Ascending aorta (tissue), 2 donors: ENCODE measurements at places on chromosomes 5 and 9.

DNA sequence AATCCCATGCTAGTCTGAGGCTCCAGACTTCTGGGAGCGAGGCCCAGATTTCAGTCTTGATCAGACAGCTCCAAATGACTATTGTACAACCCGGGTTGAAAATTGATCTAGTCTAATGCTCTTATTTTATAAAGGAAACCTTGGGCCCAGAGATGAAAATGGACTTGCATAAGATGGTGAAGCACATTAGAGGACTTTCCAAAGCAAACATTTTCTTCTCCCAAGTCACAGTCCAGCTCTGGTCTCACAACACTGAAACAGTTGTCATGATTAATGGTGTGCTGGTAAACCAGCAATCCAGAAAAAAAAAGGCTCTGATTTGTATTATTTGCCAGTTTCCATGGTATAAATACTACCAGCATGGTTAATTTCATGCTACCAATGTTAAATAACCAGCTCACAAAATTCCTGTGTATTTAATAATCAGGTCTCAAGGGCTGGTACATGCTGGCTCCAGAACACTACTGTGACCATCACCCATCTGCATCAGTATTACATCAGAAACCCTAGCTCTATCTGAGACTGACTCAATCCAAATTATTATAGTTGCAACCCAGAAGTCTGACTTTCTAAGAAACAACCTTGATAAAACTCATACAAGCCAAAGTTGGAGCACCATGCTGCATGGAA is 32.5 kb upstream of the ABLIM3 start:
- no peak for DNase-seq

- peak; percentile 21 for DNase-seq
Observed at GRCh38 chr5:56161439-56161823, 71.7 kb downstream of the ANKRD55 start.

GRCh38 chr9:73565833-73566465 is 414.3 kb downstream of the ANXA1 start:
- no peak for DNase-seq

GRCh38 chr5:96768708-96769251 is 39.0 kb downstream of the ERAP1 start:
- DNase-seq, result no peak

GRCh38 chr5:111741278-111741677 is 15.7 kb downstream of the NREP start:
- DNase-seq, result no peak

GRCh38 chr9:6055216-6055615 is 39.8 kb upstream of the RANBP6 start:
- DNase-seq, result no peak

DNA sequence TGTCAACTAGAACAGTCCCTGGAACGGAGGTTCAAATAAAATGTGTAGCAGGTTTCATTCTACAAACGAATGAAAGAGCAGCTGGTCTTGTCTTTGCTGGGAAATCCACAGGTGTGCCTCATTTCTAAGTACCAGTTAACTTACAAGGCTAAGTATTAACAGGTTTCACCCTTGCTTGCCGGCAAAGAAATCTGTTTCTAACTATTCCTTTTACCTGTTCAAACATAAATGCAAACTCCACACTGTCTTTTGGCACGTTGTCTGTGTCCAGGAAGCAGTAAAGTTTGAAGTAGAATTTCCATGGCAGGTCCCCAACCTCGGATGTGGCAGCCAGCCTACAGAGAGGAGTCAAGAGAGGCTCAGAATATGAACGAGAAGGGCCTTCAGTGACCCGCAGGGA is 54.4 kb upstream of the RETREG1 start:
- no peak for DNase-seq

GRCh38 chr9:114899995-114900394 is 30.4 kb downstream of the TNFSF8 start:
- no peak for DNase-seq

- no peak for DNase-seq
Observed at GRCh38 chr9:87322840-87323635, 174.6 kb upstream of the DAPK1 start.

- DNase-seq, result no peak
Observed at GRCh38 chr9:15249042-15249818, 57.8 kb downstream of the TTC39B start.

GRCh38 chr9:79220666-79221065 is 351.1 kb upstream of the TLE4 start:
- no peak for DNase-seq

DNA sequence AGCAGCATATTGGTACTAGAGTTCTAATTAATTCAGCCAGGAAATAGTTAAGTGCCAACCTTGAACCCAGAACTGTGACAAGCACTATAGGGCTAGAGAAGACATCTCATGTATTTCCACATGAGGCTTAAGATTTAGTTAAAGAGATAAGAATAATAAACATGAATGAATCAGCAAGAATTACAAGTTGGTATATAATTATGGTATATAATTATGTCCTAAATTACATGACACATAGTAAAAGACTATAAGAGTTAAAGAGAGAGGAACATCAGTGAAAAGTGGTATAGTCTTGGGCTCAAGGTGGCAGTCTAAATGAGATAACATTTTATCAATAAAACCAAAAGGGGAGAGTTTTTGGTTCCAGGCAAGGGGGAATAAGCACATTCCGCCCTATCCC is 223.1 kb upstream of the NFIL3 start:
- DNase-seq, result no peak

GRCh38 chr5:120388016-120388781 is 75.9 kb upstream of the PRR16 start:
- no peak for DNase-seq

DNA sequence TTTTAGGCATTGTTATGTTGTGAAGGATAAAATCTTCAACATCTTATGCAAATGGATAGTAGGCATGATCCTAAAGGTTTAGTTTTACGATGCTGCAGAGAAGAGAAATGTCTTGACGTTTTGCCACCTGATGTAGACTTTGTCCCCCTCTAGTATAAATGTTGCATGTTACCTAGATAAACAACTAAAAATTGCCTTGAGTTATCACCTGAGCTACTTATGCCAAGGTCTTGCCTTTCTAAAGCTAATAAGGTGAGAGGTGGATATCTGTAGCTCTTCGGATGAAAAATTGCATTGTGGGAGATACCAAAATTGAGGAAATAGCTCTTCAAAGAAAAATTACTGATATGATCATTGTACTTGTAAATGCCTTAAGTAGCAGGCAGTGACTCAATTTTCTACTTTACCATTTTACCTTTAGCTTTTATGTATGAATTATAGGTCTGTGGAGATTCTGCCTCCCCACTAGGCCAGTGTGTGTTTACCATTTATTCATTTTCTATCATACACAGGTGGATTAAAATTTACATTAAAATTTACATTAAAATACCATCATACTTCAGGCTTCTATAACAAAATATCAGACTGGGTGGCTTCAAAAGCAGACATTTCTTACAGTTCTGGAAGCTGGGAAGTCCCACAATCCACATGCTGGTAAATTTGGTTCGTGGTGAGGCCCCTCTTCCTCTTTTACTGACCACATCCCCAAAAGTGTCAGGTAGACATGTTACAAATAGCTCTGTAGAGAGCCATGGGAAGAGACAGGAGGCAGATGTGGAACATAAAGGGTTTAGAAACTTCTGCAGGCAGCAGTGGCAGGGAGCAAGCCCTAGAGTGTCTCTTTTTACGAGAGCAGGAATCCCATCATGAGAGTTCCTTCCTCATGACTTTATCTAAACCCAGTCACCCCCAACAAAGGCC is 100.7 kb upstream of the ERBIN start:
- DNase-seq, result no peak

- DNase-seq, result no peak
Observed at GRCh38 chr9:34493972-34494535, 28.7 kb downstream of the ENHO start.

DNA sequence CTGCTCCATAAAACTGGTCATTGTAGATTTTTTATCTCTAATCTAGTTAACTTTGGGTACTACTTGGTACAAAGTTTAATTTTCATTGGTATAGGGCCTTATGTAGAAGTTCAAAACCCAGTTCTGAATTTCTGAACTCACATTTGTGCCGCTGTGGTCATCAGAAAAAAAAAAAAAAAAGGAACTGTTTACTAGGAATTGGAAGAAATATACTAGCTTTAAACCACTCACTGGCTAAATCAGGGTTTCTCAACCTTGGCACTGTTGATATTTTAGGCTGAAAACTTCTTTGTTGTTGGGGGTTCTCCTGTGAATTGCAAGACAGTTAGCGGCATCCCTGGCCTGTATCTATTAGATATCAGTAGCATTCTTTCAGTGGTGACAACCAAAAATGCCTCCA is 4.1 kb upstream of the ZFYVE16 start:
- DNase-seq, result no peak

- DNase-seq, result no peak
Observed at GRCh38 chr5:1343931-1344901, 683 bp downstream of the CLPTM1L start.

GRCh38 chr9:126849591-126850225 is 10.7 kb upstream of the ZBTB34 start:
- no peak for DNase-seq

- DNase-seq, result no peak
Observed at GRCh38 chr9:90539286-90539685, 103.3 kb downstream of the DIRAS2 start.
